ENCODE measurements at places on chromosomes 1 and 21.

DNA sequence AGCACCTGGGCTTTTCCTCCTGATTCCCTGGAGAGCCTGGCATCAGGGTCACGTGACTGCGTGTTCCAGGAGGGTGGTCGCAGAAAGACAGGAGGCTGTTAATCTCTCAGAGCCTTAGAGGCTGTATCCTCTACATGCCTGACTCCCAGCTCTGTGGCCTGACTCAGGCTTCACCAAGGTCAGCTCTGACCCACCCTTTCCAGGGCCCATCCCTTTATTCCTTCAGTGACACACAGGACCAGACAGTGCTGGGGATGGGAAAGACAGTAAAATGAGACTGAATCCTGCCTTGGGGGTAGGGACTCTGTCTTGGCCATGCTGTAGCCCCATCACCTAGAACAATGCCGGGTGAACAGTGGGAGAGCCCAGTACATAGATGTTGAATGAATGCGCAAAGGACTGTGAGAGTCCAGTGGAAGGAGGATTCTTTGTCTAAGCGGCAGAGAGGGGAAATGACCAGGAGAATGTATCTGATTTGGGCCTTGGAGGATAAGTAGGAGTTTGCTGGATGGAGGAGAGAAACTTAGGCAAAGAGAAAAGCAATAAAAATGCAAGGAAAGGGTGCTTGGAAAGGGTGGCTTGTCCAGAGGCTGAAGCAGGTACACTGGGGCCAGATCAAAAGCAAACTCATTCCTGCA lies 33.0 kb downstream of the EPHX1 start:
- no peak for DNase-seq

DNA sequence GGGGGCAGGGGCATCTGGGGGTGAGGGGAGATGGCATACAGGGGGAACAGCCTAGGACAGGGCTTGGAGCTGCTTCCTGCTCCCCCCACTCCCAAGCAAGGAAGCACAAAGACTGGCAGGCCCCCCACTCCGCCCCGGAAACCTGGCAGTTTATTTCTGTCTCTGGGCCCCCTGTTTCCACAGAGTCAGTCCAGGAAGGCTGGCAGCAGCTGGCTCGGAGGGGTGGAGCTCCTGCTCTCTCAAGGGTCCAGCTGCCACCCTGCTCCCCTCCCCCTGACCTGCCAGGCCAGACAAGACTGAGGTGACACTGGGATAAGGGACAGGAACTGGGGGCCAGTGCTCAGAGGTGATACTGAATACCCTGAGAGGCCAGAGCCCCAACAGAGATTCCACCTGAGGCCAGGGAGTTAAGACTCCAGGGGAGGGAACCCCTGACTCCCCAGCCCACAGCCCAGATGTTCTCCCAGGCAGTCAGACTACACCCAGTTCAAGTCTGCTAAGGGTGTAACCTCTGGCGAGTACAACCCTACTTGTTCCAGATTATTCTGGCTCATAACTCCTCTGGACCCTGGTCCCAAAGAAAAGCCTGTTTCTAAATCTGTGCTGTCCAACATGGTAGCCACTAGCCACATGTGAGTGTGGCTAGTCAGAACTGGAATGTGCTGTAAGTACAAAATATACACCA lies 26.3 kb downstream of the AHDC1 start:
- DNase-seq, result no peak

DNA sequence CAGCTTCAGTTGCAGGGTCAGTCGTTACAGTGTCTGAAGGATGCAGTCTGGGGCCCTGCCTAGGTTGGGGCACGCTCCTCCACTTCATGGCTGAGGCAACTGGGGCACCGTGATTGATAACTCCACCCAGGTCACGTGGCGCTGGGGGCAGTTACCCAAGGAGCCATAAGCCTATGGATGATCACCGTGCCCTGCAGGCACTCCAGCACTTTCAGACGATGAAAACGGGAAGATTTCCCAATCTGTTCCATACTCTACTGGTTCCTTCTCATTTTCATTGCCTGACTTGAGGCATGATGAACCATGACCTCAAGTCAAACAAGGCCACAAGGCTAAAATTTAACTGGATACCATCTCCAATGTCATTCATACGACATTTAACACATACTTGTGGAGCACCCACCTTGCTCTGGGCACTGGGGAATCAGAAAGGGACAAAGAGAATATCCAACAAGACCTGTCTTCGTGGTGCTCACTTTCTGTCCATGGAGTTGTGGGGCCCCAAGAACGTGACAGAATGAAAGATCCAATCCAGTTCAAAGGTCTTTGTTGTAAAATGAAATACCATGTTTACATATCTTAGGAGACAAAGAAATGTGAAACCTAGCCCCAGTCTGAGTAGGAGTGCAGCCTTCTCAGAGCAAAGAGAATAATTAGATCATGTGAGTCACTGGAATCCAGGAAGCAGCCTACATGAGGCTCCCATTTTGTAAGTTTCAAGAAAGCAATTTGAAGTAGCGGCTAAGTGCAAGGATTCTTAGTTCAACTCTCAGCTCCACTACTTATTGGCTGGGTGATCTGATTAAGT lies 39.4 kb upstream of the SPOCD1 start:
- no peak for DNase-seq

DNA sequence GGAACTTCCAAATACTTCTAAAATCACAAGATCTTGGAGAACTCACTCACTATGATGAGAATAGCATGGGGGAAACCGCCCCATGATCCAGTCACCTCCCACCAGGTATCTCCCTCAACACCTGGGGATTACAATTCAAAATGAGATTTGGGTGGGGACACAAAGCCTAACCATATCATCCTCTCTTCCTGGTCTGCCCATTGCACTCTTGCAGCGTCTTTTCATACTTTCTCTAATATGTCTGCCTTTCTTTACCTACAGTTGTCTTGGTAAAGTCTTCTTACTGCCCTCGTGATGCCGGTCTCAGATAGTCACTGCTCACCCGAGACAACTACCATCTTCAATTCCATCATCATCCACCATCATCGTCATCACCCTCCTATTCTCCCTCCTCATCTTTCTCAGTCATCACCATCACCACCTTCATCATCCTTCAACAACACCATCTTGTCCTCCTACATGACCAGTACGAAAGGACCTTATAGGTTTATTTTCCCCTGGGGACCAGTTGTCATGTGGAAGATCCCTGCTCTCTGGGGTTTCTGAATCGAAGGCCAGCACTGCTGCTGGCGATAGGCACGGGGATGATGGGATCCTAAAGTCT lies 58.5 kb upstream of the CASZ1 start:
- DNase-seq, result no peak

DNA sequence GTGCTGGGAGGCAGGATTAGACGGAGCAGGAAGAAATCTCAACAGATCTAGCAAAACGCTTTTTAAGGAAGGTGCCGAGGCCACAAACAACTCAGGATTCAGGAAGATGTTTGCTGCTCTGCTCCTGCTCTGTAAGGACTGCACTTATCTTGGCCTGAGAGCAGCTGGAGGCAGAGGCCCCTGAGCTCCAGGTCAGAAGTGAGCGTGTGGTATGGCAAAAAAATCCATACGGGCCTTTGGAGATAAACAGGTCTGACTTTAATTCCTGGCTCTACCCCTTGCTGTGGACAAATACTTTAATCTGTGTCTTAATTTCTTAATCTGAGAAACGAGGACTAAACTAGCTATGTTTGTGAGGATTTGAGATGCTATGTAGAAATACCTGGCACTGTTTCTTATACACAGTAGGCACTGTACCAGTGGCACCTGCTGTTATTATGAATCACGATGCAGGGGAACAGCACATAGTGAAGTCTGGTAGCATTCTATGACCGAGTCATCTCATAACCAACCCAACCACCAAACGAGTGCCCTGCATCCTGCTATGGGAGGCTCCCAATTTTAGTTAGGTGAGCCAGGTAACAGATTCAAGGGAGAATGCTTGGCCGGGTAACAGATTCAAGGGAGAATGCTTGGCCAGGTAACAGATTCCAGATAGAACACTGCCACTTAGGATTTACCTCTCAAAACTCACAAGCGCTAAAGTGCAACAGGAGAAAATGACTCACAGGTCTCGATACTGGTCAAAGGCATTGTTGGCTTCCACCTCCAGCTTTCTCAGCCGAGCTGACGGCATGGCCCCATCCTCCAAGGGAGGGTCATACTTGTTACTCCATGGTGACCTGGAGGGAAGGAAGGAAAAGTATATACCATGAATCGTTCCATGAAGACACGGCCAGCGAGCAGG lies 65.9 kb downstream of the SLC66A1 start:
- peak; percentile 31 for DNase-seq

- DNase-seq, result no peak
Observed at GRCh38 chr21:44709426-44710293, 1.7 kb downstream of the TSPEAR start.

DNA sequence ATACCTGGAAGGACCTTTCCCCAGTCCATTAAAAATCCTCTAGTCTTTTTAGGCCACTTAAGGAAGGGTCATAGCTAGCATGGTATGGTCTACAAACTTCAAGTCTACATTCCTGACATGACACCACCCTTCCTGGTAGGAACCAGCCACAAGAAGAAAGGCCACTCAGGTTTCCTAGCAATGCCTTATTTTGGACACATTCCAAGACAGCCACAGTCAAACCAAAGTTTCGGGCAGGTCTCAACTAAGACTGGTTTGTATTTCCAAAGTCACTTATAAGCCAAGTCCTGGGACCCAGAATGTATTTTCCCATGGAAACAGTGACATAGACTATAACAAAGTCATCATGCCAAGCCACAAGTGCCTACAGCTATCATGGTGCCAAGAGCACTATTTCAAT lies 50.6 kb upstream of the SLC44A3 start:
- no peak for DNase-seq

- DNase-seq, result no peak
Observed at GRCh38 chr1:220788900-220789299, 2.2 kb downstream of the MTARC1 start.

GRCh38 chr1:167165948-167166689 lies 54.6 kb upstream of the POU2F1 start:
- no peak for DNase-seq

DNA sequence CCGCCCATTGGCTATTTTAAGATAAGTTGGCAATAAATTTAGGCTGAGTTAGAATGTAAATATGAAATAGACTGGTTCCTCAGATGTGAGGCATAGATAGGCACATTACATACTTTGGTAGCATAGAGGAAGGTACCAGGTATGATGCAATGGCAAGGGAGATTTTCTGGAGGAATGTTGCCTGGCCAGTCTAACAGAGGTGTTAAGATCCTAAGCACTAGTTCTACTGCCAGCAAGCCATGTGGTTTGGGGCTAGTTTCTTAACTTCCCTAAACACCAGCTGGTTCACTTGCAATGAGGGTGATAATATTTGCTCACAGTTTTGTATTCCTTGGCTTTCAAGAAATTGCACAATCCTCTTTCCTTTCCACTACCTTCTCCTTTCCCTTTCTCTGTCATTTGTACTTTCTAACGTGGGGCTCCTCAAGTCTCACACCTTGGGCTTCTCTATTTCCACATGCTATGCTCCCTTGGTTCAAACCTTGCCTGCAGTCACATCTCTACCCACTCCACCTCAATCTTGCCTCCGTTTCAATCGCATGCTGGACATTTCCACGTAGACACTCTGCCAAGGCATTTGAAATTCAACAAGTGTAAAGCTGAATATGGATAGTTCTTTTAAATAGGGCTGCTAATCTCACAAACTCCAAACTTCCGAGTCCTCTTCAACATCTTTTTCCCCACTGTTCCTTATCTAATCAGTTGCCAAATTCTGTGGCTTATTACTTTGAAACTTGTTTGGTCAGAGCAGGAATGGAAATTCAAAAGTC lies 4.7 kb upstream of the CD55 start:
- DNase-seq, result no peak

- DNase-seq, result no peak
Observed at GRCh38 chr21:45598109-45598508, 45.4 kb upstream of the PCBP3 start.

- no peak for DNase-seq
Observed at GRCh38 chr1:29703596-29704370, 467.5 kb downstream of the PTPRU start.

DNA sequence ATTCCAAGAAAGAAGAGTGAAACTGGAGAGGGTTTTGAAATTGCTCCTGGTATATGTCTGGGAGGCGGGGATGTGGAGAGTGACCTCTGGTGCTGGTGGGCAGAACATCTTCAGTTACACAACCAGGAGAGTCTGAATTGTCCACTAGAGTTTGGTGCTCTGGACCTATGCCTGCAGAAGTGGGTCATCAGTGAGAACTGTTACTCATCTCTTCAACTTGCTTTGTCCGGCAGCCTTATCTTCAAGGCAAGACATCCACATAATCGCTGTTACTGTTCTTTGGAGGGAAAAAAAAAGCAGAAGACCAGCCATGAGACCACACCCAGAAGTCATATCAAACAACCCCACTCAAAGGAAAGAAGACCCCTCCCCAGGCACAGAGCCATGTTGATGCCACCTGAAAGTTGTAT lies 14.9 kb downstream of the SH2D1B start:
- no peak for DNase-seq

GRCh38 chr21:42453986-42454570 lies 41.9 kb downstream of the RSPH1 start:
- no peak for DNase-seq

DNA sequence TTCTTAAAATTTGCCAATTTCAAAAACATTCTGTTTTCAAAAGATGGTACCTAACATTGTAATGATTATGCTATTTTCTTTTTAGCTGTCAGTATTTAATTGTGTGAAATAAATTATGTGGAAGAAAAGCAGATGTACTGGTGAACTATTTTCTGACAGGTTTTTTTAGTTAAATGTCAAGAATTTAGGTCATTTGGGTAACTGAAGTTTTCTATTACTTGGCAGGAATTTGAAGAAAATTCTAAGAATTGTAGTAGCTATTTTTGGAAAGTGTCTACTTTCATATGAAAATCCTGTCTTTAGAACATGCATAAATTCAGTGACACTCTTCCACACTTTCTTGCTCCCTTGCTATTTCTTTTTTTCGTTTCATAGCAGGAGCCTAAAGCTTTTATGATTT lies 28.5 kb upstream of the PTPRC start:
- DNase-seq, result no peak

GRCh38 chr1:43990271-43991199 lies 864 bp upstream of the CCDC24 start:
- DNase-seq, result no peak

- no peak for DNase-seq
Observed at GRCh38 chr1:147409886-147410285, 131.4 kb upstream of the BCL9 start.

DNA sequence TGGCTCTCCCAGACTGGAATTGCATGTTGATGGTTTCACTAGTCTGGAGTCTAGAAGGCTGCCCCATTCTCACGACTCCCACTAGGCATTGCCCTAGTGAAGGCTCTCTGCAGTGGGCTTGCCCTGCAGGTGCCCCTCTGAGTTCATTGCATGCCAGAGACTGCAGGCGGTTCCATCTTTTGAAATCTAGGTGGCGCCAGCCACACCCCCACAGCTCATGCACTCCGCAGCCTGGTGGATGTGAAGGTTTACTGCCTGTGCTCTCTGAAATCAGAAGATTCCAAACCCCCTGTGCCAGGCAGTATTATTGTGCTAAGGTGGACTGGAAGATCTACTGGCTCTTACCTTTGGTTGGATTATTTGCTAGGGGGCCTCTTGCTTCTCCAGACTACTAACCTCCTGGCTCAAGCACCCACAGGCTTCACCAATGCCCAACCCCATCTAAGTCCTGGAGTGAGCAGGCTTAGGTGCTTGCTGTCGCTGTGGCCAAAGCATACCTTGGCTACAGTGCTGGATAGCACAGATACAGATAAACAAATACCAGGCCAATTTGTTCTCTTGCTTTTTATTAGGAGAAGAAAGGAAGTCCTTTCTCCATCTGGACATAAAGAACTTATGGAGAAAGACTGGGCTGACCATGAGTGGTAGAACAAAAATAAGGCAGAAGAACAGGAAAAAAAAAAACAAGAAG lies 83.5 kb upstream of the SIM2 start:
- DNase-seq, result no peak

Measured in cerebellar nuclear complex (tissue), 1 donor.